HFF-Myc (cell line): ENCODE measurements at places on chromosomes 7 and 10.

DNA sequence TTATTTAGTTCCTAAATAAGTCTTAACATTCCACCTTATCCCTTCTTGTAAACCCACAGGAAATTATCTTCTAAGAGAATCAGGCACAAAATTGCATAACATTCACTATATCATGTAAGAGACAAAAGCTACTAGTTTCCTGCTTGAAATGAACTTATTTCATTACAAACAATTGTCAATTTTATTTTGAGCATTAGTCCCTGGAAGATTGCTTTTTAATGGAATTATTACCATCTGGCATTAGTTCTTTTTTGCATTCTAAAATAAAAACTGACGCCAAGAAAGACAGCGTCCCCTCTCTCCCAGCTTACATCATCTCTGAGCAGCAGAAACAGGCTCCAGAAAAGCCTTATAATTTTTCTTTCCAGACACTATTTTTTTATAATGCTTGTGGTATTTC lies 121.8 kb downstream of the NOC3L start:
- DNase-seq, result no peak

- no peak for DNase-seq
These were observed 45.6 kb downstream of the PDIA4 start for GRCh38 chr7:148982654-148983199.

DNA sequence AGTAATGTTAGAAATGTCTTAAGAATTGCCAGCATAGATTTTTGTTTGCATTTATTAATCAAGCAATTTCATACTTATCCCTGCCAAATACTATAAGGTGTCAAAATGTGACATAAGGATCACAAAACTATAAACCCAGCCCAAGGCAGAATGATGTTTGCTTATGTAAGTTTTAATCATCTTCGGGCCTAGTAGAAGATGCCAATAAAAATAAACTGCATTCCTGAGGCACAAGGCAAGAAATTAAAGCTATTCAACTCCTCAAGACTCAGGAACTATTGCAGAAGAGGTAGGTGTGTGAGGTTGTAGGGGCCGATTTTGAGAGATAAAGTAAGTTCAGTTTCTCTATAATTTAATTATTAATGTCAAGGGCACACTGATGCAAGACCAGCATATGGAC lies 189.4 kb upstream of the AHR start:
- no peak for DNase-seq

DNA sequence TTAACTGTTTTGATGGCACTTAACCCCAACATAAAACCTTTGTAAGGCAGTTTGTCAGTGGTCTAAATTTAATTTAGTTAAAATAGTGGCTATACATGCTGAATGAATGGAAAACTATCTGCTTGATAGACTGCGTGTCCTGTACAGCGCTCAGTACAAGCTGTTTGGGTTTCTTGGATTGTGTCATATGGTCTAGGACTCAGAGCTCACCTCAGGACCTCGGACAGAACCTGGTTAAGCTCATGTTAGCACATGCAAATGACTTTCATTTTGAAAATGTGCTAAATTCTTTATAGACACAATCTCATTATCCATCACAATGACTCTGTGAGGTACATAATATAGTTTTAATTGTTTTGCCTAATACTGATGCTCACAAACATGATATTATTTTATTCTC lies 55.7 kb upstream of the RELN start:
- no peak for DNase-seq

GRCh38 chr7:80432166-80432565 lies 79.7 kb downstream of the GNAT3 start:
- DNase-seq, result no peak

GRCh38 chr7:141979568-141979967 lies 6.0 kb upstream of the TAS2R38 start:
- DNase-seq, result no peak

DNA sequence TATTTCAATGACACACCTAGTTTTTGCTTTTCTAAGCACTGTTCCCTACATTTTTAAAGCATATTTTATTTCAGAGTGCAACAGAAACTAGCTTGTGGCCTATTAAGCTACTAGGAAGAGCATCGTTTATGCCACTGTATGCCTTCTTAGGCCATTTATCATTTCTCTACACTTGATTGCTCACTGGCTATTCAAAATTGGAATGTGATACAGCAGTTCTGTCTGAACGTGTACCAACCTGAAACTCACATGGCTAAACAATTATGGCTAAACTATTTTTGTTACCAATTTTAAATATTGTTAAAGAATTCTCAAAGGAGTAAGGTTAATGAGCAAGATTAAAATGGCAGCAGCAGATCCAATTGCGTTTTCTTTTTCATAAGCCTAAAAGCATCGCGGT lies 105.2 kb downstream of the GSAP start:
- no peak for DNase-seq

- DNase-seq, result no peak
These were observed 76.6 kb upstream of the HGF start for GRCh38 chr7:81846398-81846797.

DNA sequence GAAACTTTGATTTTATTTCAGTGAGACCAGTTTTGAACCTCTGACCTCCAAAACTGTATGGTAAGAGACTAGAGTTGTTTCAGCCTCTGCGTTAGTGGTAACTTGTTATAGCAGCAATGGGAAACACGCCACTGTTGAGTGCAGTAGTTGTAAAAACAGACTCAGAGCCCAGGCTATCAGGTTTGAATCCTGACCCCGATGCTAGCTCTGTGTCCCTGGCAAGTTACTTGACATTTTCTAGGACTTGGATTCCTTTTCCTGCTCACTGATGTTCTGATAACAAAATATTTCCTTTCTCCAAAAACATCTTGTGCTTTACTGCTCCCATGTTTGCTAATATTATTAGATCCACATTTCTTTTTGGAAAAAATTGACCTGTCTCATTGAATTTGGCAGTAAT lies 131.0 kb downstream of the PLXDC2 start:
- DNase-seq, result no peak

DNA sequence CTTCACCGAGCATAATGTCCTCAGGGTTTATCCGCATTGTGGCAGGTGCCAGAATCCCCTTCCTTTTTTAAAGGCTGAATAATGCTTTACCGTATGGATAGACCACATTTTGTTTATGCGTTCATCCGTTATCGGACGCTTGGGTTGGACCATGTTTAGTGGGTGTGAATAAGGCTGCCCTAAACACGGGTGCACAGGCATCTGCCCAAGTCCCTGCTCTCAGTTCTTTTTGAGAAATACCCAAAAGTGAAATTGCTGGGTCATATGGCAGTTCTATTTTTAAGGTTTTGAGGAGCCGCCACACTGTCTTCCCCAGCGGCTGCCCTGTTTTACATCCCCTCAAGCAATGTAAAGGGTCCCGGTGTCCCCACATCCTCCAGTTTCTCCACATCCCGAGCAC lies 121.6 kb downstream of the DYNC2I1 start:
- no peak for DNase-seq

DNA sequence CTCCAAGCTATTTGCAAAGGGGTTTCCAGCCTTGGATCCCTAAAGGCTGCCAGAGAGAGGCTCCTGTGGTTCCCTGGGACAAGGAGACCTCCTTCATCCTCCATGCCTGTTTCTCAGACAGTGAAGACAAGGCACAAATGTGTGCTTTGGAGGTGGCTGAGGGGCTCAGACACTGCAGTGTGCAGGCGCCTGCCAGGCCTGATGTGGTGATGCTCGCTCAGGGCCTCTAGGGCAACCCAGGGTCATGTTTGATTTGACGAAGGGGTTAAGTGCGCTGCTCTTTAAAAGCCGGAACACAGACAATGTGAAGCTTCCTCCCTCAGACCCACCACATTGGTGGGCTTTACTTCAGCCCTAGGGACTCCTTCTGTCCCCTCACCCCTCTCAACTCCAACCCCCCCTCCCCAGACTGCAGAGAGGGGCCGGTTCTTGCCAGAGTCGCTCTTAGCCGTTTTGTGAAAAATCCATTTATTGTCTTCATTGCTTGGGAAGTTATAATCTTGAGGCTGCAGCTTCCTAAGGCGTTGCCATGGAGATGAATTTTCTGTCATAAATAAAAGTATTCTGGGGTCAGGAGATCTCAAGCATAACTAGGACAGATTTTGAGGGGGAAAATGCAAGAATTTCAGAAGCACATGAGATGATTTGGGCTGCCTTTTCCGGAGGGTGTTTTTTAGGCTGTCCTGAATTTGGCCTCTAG lies 35.8 kb downstream of the PDGFA start:
- no peak for DNase-seq

- DNase-seq, result no peak
These were observed 303.0 kb upstream of the C7orf33 start for GRCh38 chr7:148287538-148287937.

GRCh38 chr10:101922846-101923245 lies 79.2 kb upstream of the KCNIP2 start:
- no peak for DNase-seq

GRCh38 chr7:120280743-120281142 lies 7.8 kb downstream of the KCND2 start:
- DNase-seq, result no peak

DNA sequence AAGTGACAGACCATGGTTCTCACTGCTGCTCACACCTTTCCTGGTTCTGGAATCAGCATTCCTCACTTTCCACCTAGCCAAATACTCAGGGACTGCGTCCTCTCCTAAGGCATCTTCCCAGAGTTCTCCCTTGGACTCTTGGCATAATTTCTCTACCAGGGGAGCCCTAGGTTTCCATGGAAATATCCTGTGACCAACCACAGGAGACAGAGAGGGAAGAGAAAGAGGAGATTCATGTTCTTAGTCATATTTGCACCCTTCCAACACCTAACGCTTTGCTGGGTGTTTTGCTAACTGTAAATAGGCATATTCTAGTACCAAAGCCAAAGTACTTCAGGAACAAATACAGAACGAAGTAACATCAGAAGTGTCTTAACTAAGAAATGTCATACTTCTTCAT lies 28.6 kb downstream of the DENND11 start:
- DNase-seq, result no peak

DNA sequence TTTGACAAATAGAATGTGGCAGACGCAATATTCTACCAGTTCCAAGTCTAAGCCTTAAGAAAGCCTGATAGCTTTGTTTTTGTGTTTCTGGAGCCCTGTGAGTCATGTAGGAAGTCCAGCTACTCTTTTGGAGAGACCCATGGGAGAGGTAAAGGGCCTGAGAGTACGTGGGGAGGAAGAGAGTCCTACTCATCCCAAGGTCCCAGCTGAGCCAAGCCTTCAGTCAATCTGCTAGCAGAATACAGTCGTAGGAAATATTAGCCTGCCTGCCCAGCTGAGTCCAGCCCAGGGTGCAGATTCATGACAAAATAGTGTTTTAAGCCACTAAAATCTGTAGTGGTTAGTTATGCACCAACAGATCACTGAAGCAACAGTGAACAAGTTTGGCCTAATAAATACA lies 9.0 kb upstream of the GNA12 start:
- no peak for DNase-seq

- DNase-seq, result no peak
These were observed 432.7 kb upstream of the GALNT17 start for GRCh38 chr7:70699271-70699670.

- DNase-seq, result no peak
These were observed 293.4 kb downstream of the KLF6 start for GRCh38 chr10:3491571-3491970.

DNA sequence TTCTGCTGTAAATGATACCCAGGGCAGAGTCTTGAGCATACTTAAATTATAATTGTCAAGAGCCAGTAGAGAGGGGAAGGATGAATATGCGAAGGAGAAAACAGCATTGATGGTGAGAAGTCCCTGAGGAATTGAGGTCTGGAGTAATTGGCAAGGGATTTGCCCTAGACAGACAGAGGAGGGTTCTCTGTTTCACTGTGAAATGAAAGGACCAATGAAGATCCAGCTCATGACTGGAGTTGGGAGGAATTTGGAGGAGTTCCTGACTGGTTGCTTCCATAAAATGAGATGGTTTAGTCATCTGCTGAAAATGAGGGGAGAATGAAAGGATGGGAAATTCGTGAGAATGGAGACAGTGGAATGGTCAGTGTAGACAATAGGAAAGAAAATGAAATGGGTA lies 6.8 kb downstream of the PRPF18 start:
- no peak for DNase-seq

DNA sequence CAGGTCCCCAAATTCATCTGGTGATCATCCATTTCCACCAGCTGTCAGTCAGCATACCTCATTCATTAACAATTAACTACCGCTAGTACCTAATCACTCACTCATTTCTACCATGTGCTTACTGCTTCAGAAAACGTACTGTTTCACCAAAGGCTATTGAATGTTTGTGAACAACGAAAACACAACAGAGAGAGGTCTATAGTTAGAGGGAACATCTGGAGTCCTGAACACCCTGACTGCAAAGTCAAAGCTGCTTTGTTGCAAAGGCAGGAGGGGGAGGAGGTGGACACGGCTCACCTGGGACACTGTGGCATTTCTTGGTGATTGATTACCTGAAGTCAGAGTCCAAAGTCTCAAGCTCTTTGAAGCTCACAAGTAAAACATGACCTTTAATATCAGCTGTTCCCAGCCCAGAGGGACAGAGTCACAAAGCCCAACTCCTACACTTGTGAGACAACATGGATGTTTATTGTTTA lies 342.3 kb upstream of the ADARB2 start:
- no peak for DNase-seq

- DNase-seq, result no peak
These were observed 6.3 kb upstream of the UNCX start for GRCh38 chr7:1226186-1226901.

- peak; percentile 35 for DNase-seq
These were observed 67.1 kb downstream of the WAC start for GRCh38 chr10:28600056-28600455.
